Osteocyte (in vitro differentiated cells): ENCODE measurements at places on chromosomes 1 and 21. TPM values are rescaled to one million over a fixed set of nuclear protein-coding genes. Genes with fewer than 3 reads are reported as not detected.

- no peak overlapping the region for H3K4me3 ChIP-seq
- DNase-seq, result peak; percentile 74
- H3K36me3 ChIP-seq, result no peaks in the 10 kb centered on the region
These were observed 10.8 kb upstream of the PCBP3 start for GRCh38 chr21:45632637-45633251.

DNA sequence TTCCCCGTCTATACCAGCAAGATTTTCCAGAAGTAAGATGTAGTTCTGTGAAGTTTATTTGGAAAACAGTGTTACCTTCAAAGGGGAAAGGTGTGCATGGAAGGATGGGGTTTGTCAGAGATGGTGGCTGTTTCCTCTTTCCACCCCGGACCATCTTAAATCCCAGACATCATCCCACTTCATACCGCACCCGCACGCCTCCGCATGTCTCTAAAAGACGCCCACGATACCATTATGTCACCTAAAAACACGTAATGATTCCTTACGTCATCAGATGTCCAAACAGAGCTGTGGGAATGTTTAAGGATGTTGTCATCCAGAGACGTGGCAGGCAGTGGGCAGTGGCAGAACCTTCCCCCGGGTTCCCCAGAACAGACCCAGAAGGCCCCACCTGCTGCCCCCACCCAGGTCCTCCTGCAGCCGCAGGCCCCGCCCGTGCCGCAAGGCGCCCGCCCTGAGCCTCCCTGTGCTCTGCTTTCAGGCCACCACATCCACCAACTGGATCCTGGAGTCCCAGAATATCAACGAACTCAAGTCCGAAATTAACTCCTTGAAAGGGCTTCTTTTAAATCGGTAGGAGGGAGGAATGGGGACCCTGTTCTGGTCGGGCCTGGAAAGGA is 152.2 kb downstream of the PEX14 start:
- peaks cover 18% of the 10 kb centered on the region for H3K36me3 ChIP-seq
- H3K4me3 ChIP-seq, result no peak overlapping the region
- DNase-seq, result no peak
- peaks cover 28% of the 10 kb centered on the region for H3K4me1 ChIP-seq
- H3K27ac ChIP-seq, result no peak overlapping the region

DNA sequence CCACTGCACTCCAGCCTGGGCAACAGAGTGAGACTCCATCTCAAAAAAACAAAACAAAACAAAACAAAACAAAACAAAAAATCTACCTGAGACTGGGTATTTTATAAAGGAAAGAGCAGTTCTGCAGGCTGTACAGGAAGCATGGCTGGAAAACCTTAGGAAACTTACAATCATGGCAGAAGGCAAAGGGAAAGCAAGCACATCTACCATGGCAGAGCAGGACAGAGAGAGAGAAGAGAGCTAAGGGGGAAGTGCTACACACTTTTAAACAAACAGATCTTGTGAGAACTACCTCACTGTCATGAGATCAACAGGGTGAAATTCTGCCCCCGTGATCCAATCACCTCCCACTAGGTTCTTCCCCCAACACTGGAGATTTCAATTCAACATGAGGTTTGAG is 198.3 kb upstream of the SAMSN1 start:
- H3K27me3 ChIP-seq, result no peaks in the 10 kb centered on the region
- no peak for DNase-seq
- no peaks in the 10 kb centered on the region for H3K4me1 ChIP-seq
- no peak overlapping the region for H3K4me3 ChIP-seq

GRCh38 chr1:89965193-89965768 is 29.6 kb upstream of the ZNF326 start:
- H3K27ac ChIP-seq, result no peak overlapping the region
- no peak for DNase-seq
- H3K27me3 ChIP-seq, result peaks cover 4% of the 10 kb centered on the region
- no peak overlapping the region for H3K4me3 ChIP-seq
- H3K36me3 ChIP-seq, result no peaks in the 10 kb centered on the region

DNA sequence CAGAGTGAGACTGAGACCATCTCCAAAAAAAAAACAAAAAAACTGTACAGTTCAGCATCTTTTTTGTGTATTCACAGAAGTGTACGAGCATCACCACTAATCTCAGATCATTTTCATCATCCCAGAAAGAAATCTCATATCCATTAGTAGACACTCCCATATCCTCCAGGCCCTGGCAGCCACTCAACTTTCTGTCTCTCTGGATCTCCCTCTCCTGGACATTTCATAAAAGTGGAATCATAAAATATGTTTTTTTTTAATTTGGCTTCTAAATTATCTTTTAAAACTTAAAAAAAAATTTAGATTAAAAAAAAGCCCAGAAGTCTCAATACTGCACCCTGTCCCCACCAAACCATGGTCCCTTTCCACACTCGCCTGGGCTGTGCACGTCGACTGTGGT is 22.1 kb downstream of the RIPPLY3 start:
- H3K36me3 ChIP-seq, result no peaks in the 10 kb centered on the region
- peak; percentile 51 for DNase-seq

GRCh38 chr1:154154534-154155191 is at the start of gene NUP210L:
NUP210L (minus strand) TSS chr1:154155073.
- H3K4me3 ChIP-seq, result no peak within 1 kb of the TSS
- peaks cover 28% of the 10 kb centered on the region for H3K36me3 ChIP-seq
- H3K27me3 ChIP-seq, result no peaks in the 10 kb centered on the region

DNA sequence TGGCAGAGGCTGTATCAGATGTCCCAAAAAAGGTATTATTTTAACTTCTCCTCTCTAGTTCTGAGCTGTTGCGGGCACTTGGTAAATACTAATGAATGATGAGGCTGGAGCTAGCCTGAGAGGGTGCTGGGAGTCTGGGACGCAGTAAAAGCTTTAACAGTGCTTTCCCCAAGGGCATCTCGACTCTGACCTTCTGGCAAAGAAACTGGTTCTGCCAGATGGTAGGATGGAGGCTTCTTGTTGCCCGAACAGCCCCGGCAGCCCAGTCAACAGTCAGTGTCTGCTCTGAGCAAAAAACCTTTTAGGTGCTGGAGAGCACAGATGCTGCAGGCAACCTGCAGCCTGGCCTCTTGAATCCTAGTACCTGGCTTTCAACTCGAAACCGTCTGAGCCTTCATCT is 2.5 kb upstream of the PNRC2 start:
- H3K27ac ChIP-seq, result no peak overlapping the region
- peaks cover 31% of the 10 kb centered on the region for H3K4me1 ChIP-seq
- DNase-seq, result no peak

DNA sequence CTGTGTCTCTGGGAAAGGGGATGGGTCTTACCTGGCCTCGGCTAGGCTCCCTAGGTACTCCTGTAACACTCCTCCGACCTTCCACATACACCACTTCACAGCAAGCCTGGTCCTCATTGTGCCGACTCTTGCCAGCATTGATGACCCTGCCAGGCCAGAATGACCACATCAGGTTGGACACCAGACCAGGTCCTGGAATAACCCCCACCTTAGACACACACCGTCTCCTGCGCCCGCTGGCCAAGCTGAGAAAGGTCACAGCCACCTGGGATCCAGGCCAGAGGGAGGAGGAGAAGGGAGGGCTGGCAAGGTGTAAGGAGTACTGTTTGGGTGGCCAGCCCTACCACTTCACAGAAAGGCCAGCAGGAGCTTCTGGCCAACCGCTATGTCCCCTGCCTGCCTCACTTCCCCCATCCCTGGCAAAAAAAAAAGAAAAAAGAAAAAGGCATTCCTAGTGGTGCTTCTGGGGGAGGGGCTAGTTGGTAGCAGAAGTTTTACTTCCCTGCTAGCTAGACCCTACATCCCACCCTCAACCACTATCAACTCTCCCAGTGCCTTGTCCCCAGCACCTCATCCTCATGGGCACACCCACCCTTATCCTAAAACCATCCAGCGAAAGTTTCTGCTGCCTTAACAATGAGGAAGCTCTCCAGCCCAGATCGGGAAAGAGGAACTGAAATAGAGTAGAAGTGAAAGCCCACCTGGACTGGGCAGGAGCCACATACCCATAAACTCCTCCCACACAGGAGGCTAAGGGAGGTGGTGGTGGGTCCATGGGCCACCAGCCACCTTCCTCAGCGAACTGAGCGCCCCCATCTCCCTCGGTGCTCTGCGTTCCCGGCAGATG is 1.4 kb downstream of the PPM1J start:
- H3K27me3 ChIP-seq, result no peaks in the 10 kb centered on the region
- no peaks in the 10 kb centered on the region for H3K36me3 ChIP-seq
- peak overlapping the region; percentile 81 for H3K4me3 ChIP-seq
- peaks cover 18% of the 10 kb centered on the region for H3K4me1 ChIP-seq
- no peak for DNase-seq

DNA sequence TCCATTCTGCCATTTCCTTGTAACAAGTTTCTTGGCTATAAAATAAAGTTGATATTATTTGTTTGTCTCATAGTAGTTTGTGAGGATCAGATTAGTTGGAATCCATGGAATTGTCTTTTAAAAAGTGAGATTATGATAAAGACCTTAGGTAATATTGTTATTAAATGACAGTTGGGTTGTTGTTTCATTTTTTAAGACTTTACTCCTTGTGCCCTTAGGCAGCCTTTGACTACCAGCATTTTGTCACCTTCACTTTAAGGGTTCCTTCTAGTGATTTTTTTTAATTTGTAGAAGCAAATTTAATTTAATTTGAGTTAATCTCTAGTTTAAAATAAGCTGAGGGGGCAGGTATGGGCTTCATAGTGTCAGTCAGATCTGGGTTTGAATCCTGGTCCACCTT is 84.6 kb upstream of the ZNF326 start:
- no peaks in the 10 kb centered on the region for H3K36me3 ChIP-seq
- H3K4me1 ChIP-seq, result peaks cover 70% of the 10 kb centered on the region

DNA sequence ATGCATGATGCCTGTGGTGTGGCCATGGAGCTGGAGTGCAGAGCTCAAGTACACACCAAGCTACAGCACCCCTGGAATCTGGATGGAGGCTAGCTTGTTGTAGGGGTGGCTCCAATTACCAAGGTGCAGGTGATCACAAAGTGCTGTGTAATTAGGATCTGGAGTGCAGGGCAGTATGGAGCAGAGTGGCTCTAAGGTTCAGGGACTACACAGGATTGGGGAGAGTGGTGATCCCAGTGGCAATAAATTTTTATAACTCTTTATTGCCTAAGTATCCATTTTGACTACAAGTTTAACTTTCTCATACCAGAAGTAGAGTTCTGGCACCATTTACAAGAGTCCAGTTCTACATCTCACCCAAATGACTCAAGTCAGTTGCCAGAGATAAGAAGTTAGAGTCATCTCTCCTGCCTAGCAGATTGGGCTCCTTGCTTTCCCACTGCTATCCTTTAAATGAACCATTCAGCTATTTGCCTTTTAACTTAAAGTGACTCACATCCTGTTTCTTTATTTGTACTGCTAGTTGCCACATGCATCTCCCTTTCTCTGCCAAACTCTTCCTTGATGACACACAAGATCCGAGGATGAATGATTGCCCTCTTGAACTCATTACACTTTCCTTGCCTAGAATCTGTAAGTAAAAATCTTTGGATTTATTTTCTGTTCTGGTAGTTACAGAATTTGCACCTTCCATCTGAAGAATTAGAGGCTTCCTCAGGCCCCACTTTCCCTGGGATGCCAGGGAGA is 427.2 kb downstream of the KCNT2 start:
- H3K27me3 ChIP-seq, result no peaks in the 10 kb centered on the region
- H3K36me3 ChIP-seq, result no peaks in the 10 kb centered on the region
- no peak overlapping the region for H3K4me3 ChIP-seq
- DNase-seq, result no peak
- peak overlapping the region; percentile 80 for H3K27ac ChIP-seq

The CASQ2 gene
- not detected in 2 replicates for total RNA-seq

The HMCN1 gene
- 91.4 and 95.9 TPM in 2 replicates for total RNA-seq

The DPYD gene
- total RNA-seq, result 42.8 and 44.0 TPM in 2 replicates

The GPR37L1 gene
- total RNA-seq, result not detected in 2 replicates

The FNBP1L gene
- total RNA-seq, result 60.9 and 63.3 TPM in 2 replicates

The FMO5 gene
- total RNA-seq, result 1.8 and 2.2 TPM in 2 replicates

The CR1 gene
- not detected in 2 replicates for total RNA-seq

The ST6GALNAC5 gene
- 2.6 and 3.7 TPM in 2 replicates for total RNA-seq

The KISS1 gene
- not detected in 2 replicates for total RNA-seq
